ENCODE measurements at places on chromosomes 11 and 22.

DNA sequence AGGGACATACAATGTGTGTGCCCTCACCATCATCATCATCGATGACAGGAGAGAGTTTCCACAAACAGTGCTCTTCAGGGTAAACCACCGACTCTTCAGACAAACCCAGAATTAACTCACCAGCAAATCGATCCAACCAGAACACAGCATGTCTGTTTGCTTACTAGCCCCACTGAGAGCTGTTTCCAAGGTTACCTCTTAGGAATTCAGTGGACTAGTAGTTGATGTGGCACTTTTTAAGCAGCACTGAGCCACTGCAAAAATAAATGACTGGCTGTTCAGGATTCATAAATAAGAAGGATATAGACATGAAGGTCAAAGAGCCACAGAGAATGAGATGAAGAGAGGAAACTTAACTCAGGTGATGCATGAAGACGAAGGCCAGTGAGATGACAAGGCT lies 83.1 kb downstream of the PARVA start:
- no peak for DNase-seq

DNA sequence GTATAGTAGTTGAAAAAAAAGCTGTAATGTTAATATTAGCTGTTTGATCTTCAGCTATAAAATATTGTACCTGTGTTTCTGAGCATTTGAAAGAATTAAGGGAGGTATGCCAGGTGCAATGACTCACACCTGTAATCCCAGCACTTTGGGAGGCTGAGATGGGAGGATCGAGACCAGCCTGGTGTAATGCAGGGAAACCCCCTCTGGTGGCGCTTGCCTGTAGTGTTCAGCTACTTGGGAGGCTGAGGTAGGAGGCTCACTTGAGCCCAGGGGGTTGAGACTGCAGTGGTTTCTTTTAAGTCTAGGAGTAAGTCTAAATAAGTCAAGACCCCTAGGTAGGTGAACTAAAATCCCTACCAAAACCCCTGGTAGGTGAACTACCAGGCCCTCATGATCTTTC lies 37.1 kb downstream of the TAF1D start:
- DNase-seq, result no peak

DNA sequence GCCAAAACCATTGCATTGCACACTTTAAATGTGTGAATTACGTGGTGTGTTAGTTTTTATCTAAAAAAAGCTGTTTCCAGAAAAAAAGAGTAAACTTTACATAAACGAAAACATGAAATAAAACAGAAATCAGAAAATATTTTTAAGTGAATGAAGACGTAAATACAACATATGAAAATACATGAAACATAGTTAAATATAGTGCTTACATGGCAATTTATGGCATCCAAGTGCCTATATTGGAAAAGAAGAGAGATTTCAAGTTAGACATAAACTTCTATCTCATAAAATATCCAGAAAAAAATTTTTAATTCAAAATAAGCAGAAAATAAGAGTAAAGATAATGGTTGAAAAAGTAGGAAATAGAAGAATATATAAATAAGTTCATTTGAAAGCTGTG lies 11.9 kb upstream of the OR8D2 start:
- DNase-seq, result no peak

- DNase-seq, result no peak
These were observed 25.1 kb downstream of the LRFN4 start for GRCh38 chr11:66881927-66882452.

- no peak for DNase-seq
These were observed 374.6 kb upstream of the LUZP2 start for GRCh38 chr11:24122291-24122690.

- no peak for DNase-seq
These were observed 19.2 kb upstream of the PPARA start for GRCh38 chr22:46131151-46131587.

GRCh38 chr22:37162221-37163095 lies 12.7 kb upstream of the IL2RB start:
- DNase-seq, result no peak

DNA sequence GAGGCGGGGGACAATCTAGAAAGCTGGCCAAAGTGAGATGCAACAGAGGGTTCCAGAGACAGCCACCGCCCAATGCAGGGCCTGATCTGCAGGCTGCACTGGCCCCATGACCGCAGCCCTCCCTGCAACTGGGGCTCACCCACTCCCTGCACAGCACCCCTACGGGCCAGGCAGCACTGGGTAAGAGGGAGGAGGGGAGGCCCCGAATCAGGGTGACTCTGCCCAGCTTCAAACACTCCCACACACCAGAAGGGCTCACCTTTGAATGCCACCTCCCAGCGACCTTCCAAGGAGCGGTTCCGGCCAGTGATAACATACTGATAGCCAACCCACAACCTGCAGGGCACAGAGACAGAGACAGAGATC lies 59.3 kb downstream of the DGCR2 start:
- DNase-seq, result no peak

DNA sequence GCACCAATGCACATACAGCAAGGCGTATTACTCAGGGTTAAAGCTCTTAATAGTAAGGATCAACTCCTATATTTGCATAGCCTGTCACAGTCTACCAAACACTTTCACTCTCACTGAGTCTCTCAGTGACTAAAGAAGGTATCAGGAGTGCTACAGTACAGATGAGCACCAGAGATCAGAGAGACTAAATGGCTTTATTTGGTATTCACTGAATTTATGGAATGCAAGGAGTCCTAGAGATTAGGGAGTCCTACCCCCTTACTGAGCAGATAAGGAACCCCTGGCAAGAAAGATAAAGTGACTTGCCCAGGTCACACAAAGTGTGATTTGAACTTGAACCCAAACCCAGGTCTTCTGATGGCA lies 396.4 kb upstream of the CCDC90B start:
- no peak for DNase-seq

DNA sequence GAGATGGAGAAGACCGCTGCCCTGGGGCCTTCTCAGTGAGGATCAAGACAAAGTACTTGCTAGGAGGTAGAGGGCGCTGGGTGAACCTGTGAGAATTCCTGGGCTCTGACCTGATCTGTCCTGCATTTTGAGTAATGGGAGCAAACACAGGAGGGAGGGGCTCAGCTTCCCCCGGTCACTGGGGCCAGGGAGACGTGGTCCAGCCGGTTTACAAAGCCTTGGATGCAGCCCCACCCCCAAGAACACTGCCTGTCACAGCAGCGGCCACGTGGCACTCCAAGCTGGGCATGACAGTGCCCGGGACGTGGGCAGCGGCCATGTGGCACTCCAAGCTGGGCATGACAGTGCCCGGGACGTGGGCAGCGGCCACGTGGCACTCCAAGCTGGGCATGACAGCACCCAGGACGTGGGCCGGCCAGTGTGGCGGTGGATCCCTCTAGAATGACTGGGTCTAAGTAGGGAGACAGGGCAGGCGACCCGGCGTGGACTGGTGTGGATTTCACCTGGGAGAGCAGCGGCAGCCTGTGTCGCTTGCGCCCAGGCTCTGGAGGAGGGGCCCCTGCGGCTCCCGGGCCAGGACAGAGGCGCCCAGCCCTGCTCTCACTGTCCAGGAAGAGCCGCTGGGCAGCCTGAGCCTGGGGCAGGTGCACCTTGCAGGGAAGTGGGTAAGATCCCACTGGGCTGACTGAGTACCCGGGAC lies 2.5 kb upstream of the TTLL8 start:
- DNase-seq, result no peak

DNA sequence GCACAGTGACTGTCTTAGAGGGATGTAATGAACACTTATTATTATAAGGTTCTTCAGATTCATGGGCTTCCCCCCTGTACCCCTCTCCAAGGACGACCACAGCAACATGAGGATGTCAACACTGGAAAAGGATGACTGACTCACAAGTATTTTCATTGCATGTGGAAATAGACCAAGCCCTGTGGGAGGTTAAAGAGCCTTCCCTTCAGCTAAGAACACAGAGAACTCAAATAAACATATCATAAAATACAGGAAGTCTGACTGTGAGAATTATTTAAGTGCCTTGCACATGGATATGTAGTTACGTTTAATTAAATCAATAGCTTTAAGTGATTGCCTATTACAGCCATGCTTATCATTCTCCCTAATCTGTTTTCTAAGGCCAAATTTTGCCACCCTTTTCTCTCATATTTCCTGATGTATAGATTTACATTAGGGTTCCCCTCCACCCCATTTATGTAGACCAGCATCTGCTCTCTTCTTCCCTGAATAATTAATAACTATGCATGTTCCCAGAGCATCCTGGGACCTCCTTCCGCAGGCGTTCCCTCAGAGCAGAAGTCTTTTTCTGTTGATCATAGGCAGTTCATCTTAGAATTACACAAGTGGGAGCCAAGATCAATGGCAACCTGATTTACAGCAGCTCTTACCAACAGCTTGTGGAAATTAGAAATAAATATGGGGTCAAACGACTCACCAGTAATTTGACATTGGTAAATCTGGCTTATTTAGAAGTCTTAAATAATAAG lies 226.9 kb downstream of the OPCML start:
- no peak for DNase-seq

DNA sequence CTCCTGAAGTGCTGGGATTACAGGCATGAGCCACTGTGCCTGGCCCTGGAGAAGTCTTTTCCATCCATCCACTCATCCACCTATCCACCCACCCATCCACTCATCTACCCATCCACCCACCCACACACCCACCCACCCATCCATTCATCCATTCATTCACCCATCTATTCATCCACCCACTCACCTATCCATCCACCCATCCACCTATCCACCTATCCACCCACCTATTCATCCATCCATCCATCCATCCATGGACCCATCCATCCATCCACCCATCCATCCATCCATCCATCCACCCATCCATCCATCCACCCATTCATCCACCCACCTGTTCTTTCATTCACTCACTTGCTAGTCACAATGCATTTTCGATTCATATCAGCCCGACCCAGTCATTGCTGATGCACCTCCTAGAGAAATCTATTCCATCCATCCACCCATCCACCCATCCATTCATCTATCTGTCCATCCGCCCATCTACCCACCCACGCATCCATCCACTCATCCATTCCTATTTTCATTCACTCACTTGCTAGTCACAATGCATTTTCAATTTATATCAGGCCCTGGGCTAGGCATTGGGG lies 17.7 kb upstream of the SUN2 start:
- no peak for DNase-seq

DNA sequence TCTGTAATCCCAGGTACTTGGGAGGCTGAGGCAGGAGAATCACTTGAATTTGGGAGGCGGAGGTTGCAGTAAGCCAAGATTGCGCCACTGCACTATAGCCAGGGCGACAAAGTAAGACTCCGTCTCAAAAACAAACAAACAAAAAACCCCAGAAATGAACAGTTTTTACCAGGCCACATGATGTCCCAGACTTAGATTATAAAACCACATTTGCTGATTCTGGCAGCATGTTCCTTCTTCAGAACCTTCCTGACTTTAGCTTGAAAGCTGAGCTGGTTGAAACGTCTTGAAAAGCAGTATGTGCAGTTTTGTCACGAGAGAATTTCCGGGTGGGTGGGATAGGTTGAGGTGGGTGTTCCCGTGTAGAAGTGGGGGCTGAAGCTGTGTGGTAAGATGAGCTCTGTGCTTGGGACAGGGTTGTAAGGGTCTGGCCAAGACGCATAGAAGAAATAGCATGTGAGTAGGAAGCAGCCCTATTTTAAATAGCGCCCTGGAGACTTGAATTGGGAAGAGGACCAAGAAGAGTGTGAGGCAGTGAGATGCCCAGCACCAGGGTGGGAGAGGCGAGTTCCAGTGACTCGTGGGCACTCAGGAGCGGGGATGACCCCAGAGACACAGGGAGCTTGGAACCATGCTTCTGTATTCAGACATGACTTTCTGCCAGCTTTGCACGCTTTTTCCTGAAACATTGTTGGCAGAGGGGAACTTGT lies 7.6 kb downstream of the AP2A2 start:
- no peak for DNase-seq

DNA sequence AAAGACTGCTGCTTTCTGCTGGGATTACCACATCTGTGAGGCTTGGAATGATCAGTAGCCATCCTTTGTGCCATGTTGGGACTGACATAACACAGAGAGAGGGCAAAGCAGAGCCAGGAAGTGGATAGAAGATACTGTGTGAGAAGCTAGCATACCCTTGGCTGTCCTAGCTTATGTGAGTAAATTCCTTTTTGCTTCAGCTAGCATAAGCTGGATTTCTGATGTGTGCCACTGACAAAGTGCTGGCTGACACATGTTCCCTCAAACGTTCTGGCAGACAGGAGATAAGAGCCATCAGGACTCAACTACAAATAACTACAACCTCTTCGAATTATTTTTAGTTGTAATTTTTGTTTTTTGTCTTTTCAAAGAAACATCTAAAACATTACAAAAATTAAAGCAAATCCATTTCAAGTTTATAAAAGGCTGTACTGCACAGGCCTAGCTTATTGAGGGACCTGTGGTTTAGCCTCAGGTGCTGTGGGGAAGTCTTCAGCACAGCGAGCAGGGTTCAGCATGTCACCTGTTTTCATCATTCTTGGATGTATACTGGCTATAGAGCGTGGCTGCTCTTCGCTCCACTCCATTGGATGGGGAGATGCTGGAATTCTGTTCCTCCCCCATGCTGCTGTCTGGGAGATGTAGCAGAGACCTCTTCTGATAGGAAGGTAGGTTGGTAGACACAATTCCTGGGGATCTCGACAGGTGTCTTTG lies 120.9 kb downstream of the SWAP70 start:
- no peak for DNase-seq

DNA sequence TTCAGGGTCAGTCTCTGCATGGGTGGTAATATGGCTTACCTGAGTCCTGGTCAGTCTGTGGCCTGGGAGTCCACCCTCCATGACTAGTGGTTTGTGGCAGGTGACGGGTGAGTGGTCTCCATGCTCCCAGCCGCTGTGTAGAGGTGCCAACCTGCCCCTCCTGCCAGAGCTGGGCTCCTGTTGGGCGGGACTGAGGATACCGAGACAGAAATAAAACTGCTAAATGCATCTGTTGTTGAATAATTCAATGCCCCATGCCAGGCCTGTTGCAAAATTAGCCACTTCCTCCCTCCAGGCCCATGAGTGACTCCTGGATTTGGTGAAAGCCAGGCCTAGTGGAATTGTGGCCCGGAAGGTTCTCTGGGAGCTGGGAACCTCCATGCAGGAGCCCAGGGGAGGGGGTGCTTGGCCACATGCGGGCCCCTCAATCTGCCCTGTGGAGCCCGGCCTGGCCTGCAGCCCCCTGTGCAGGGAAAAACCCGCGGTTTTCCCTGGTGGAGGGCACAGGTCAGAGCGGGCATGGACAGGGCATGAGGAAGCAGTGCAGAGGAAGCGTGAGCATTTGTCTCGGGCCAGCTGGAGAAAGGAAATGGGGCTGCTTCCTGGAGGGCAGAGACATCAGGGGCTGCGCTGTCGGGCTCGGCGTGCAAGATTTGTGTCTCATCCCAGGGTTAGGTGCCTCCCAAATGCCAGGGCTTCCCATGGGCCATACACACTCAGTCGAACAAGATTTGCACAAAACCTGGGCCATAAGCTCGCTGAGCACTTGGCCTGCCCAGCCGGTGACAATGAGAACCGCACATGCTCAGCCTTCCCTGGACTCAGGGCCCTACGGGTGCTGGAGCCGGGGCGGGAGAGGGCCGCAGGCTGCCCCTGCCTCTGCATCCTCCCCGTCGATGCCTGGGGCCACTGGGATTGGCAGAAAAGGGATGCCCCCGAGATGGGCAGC lies 66.9 kb downstream of the KCNQ1 start:
- DNase-seq, result no peak
